ENCODE measurements at places on chromosomes 11 and 22.

DNA sequence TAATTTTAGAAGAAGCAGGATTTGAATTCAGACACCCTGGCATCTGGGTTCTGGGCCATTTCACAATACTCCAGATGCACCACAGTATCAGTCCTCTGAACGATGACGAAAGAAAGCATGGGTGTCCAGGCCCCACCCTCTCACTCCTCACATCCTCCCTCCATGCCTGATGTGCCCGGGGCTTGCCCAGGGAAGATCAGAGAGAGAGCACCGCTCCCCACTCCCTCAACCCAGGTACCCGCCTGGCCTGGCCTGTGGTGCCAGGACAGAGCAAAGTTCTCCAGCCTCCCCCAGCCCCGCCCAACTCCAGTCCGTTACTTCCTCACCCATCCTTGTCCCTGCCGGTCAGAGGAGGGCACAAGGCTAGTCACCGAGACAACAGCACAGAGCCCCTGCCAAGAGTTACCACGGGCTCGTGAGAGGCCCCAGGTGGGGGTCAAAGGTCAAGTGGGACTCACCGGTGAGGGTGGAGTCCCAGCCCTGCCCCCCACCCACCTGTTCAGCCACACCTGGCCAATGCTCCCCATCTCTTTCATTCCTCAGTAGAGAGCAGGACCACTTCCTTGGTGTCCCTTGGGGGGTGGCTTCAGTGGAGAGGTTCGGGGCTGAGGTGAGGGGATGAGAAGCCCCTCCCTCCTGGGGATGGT, 8.1 kb downstream of the BCL9L start:
- peak; percentile 75 for DNase-seq

- no peak for DNase-seq
These were observed 19.1 kb downstream of the APOBEC3H start for GRCh38 chr22:39115977-39116621.

GRCh38 chr22:30859714-30860095, 108.9 kb downstream of the MORC2 start:
- DNase-seq: no peak

DNA sequence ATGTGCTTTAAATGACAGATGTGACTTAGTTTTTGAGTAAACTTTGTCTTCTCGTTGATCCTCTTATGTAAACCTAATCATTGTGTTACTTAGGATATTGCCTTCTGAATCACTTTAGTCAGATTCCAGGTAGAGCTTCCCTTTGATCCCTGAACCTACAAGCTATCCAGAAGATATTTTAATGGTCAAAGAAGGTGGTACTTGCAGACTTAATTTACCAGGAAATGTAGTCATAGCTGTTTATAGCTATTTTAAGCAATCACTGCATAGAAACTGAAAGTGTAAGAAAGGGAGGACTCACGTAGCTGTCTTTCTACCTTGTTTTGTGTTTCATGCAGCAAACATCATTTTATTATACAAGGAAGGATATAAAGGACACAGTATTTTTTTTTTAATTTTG, 189.5 kb downstream of the DDX10 start:
- DNase-seq: peak; percentile 38

DNA sequence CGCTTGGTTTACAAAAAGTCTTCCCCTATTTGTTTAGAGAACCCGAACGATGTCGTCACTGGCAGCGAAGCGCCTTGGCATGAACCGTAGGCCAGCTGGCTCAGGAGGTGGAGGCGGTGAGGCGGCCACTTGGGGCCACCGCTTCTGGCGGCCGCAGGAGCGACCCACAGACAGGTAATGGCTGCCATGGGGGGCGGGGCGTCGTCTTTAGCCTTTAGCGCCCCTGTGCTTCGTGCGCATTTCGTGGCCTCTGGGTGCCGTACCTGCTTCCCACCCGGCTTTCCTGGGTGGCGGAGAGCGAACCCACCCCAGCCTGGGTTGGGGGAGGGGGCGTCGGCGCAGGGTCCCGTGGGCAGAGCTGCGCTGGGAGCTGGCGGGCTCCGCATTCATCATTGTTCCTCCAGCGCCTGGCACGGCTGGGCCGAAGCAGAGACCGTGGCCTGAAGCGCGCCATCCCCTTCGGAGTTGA, 469 bp upstream of the OSBP2 start:
- peak; percentile 15 for DNase-seq
